ENCODE measurements at places on chromosomes 1 and 21.

GRCh38 chr1:59814180-59814900 lies 409 bp upstream of the HOOK1 start:
- DNase-seq, result peak; percentile 12

GRCh38 chr1:217494767-217495166 lies 136.1 kb downstream of the GPATCH2 start:
- DNase-seq, result no peak

GRCh38 chr1:218421531-218421930 lies 76.4 kb downstream of the TGFB2 start:
- peak; percentile 52 for DNase-seq

DNA sequence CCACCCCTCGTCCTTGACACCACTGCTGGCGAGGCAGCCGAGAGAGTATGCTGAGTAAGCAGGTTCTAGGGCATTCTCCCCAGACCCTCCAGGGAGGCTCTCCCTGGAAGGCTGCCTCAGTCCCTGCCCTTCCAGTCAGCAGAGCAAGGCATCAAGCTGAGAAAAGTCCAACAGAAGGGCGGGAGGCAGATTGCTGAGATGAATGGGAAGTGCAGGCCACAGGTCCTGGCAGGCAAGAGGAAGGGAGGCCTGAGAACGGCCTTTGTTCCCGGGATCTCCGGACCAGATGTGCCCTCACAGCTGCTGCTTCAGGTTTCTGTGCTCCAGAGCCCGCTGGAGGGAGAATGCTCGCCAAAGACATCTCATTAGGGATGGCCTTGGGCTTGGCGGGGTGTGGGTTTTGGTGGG lies 270.0 kb upstream of the VAMP3 start:
- DNase-seq, result no peak

GRCh38 chr1:36576118-36576517 lies 93.4 kb upstream of the CSF3R start:
- DNase-seq, result peak; percentile 30

DNA sequence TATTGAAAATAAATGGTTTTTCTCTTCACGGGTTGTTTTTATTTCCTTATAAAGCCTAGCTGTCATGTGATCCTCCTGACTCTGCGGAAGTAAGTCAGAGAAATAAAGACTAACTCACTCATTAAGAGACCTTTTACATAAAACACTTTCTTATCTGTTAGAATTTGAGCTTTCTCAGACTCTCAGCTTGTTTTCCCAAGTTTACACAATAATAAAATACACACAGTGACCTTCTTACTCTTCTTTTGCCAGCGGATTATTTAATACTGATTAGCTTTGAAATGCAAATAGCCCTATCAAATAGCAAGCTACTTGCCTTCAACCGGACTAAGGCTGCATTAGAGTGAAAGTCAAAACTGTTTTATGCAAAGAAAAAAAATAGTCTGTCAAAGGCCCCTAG lies 45.5 kb upstream of the CXADR start:
- DNase-seq, result peak; percentile 35

- no peak for DNase-seq
These were observed 552.6 kb downstream of the MRPL39 start for GRCh38 chr21:25054689-25055088.

DNA sequence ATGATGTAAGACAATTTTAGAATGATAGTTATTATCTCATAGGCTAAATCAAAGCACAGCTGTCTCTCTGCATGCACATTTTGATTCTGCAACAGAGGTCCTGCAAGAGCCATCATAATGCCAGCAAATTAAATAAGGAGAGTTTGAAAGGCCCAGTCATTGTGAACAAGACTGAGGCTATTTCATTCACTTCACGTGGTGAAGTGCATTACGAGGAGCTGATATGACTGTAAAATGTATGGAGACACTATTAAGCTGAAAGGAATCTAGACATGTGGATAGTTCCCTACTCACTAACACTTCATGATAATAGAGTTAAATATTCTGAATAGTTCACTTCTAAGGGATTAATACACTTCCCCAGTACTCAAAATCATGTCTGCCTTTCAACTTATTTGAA lies 299.0 kb downstream of the SMYD3 start:
- DNase-seq, result no peak

GRCh38 chr21:42474043-42474831 lies 21.8 kb downstream of the RSPH1 start:
- DNase-seq, result peak; percentile 5

GRCh38 chr1:226736001-226736907 lies 2.8 kb downstream of the ITPKB start:
- DNase-seq, result no peak

DNA sequence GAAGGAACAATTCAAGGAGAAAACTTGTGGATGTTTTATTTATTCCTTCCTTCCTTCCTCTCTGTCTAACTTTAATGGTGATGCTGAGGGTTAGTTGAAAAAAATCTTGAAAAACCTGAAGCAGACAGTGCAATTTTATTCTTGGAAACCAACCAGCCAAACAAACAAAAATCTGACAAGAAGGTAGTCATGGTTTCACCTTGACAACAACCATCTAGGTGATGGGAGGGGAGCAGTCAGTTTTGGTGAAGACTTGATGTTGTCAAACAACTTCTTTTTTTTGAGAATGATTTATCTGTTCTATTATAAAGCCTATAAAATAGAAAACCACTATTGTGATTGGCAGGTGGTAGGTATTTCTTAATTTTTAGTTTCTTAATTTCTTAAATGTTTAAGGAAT lies 92.4 kb upstream of the GPR88 start:
- DNase-seq, result no peak

- DNase-seq, result no peak
These were observed 39.9 kb downstream of the SPSB1 start for GRCh38 chr1:9332513-9333143.

DNA sequence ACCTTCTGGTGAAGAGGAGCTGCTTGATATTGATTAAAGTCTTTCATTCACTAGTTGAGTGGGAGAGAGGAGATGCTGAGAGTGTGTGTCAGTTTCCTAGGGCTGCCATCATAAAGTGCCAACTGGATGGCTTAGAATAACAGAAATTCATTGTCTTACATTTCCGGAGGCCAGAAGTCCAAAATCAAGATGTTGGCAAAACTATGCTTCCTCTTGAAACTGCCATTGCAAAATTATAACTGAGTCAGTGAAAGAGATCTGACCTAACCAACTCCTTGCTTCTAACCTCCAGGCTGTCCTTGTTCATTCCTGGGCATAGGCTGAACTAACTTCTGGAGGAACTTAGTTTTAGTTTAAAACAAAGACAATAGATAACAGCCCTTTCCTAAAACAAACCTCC lies 47.1 kb downstream of the PTGS2 start:
- DNase-seq, result no peak

DNA sequence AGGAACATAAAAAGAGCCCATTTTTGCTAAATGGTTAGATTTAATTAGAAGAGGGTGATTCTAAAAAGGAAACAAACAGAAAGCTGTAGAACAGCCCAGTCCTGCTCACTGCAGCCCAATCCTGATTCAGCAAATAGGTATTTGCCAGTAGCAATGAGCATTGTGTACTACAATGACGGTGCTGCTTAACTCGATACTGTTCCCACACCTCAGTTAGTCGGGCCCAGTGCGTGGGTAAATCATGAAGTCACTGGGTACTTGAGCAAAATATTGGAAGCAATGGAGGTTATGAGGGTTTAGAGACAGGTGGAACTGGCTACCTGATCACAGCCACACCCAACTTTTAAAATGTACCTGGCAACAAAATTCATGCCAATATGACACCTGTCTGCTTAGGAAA lies 101.5 kb upstream of the ADGRL2 start:
- DNase-seq, result peak; percentile 95

- peak; percentile 56 for DNase-seq
These were observed 14.0 kb downstream of the ETS2 start for GRCh38 chr21:38819719-38820159.

DNA sequence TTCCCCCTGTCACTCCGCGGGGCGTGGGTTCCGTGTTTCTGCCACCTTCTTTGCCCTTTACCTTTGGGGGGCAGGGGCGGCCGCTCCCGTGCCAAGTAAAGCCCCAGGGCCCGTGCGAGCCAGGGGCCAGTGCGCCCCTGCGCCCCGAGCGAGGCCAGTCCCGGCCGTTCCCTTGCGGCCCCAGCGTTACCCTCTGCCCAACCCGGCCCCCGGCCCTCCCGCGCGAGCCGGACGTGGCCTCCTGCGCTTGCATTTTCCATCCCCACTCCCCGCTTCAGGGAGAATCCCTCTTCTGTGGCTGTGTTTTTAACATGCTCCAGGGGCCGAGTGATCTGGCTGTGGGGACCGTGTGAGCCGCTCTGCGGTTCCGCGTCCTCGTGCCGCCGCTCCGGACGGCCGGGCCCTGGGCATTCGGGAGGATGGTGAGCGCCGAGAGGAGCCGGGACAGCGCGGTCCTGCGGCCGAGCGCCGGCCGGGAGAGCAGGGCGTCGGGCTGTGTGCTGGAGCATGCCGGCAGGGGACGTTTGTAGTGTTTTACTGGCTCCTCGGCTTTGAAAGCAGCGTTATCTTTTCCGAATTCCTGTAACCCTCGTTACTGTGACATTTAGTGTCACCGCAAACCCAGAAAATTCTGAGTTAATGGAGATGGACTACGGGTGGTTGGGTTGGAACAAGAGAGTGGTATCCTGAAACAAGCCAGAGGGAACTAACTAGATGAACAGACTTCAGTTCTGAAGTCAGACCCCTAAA lies 1.0 kb downstream of the GALNT2 start:
- DNase-seq, result peak; percentile 38

DNA sequence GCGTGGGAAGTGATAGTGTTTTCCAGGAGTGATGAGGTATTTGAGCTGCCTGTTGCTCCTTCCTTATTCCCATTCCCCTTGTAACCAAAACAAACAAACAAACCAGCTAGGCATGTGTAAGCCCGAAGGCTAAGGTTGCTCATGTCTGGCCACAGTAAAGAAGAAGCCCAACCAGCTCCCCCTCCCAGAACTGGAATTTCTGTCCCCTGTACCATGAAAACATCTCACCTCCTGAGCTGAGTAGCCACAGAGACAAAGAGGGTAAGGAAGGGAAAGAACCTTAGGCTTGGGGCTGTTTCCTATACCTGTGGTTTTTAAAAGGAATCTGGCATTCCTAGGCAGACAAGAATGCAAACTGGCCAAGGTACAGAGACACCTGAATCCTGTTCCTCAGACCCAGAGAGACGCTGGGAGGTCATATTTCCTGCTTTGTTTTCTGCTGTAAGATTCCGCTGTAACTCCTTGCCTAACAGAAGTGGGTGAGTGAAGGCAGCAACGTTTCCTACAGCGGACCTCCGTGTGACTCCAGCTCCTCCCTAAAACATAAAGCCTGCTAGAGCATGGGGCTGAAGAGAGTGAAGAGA lies 41.7 kb upstream of the RAB4A start:
- peak; percentile 18 for DNase-seq

- no peak for DNase-seq
These were observed 86.1 kb upstream of the KCNK1 start for GRCh38 chr1:233527818-233528217.

- no peak for DNase-seq
These were observed 129.9 kb downstream of the DSCAM start for GRCh38 chr21:40717028-40717427.

- no peak for DNase-seq
These were observed 491.2 kb upstream of the ZRANB2 start for GRCh38 chr1:71572038-71572437.

DNA sequence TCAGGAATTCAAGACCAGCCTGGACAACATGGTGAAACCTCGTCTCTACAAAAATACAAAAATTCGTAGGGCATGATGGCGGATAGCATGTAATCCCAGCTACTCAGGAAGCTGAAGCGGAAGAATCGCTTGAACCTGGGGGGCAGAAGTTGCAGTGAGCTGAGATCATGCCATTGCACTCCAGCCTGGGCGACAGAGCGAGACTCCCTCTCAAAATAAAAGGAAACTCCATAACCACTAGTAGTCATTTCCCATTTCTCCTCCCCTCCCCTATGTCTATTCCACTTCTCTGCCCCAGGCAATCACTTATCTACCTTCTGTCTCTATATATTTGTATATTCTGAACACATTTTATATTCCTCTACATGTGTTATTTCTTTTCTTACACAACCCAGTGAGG lies 4.0 kb upstream of the CEP350 start:
- no peak for DNase-seq

- peak; percentile 68 for DNase-seq
These were observed 499.6 kb upstream of the C1orf87 start for GRCh38 chr1:60573121-60573520.

- DNase-seq, result peak; percentile 64
These were observed 199.1 kb downstream of the DYRK1A start for GRCh38 chr21:37565530-37566223.

- no peak for DNase-seq
These were observed 2.7 kb downstream of the MEF2D start for GRCh38 chr1:156497743-156498431.

GRCh38 chr1:84020151-84020550 lies 21.2 kb upstream of the TTLL7 start:
- no peak for DNase-seq

- peak; percentile 37 for DNase-seq
These were observed 37.9 kb upstream of the RHOU start for GRCh38 chr1:228697207-228698016.

GRCh38 chr1:115643666-115644065 lies 1.9 kb downstream of the VANGL1 start:
- no peak for DNase-seq

GRCh38 chr1:219266524-219266923 lies 92.8 kb downstream of the LYPLAL1 start:
- DNase-seq, result peak; percentile 14

DNA sequence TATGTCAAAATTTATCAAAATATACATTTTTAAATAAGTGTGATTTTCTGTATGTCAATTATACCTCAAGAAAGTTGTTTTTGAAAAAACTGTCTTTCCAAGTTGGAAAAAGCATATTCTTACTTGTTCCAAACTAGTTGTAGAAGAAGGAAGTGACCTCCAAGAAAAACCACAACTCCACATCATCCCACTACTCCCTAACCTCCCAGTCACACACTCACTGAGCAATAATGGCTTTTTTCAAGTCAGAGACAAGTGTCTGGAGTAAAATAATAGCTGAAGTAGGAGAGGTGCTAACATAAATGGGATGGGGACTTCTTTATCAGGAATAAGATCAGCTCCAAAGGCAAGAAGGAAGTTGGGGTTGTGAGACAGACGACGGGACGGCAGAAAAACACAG lies 13.4 kb downstream of the EPRS1 start:
- no peak for DNase-seq

- DNase-seq, result no peak
These were observed 468.2 kb upstream of the VAMP3 start for GRCh38 chr1:7302873-7303272.

GRCh38 chr1:46412893-46413595 lies 18.9 kb downstream of the FAAH start:
- no peak for DNase-seq

Measured in fibroblast of lung (primary cell).